ENCODE measurements at places on chromosomes 13 and 19.

GRCh38 chr13:113202912-113203311, 5.6 kb downstream of the PCID2 start:
- DNase-seq, result no peak

DNA sequence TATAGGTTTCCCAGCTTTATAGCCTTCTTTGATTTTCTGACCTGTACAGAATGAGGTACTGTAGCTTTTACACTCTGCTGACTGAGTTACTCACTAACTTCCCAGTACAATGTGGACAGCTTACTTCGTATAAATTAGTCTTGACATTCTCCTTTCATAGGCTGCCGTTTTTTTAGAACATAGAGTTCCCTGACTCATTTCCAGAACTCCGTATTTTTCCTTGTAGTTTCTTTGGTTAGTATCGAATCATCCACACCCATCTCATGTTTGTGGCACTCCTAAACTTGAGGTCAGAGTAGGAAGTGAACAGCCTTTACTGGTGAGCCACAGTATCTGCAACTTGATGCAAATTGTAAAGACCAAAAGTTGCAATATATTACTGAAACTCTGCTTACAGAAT, 303.9 kb downstream of the SLITRK5 start:
- no peak for DNase-seq

DNA sequence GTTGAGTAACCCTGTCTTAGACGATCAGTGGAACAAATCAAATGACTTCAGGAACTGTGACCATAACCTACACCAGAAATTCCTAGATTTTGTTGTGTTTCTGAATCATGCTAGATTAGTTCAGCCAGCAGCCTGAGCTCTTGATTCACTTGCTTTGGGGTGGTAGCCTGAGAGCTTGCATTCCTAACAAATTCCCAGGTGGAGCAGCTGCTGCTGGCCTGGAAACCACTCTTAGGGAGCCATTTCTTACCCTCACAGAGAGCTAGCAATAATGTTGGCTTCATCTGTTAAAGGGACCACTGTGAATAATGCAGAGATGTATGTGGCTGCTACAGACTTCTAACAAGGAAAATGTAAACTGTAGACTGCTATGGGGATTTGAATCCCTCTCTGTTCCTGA, 388.1 kb upstream of the PRR20A start:
- DNase-seq, result no peak

DNA sequence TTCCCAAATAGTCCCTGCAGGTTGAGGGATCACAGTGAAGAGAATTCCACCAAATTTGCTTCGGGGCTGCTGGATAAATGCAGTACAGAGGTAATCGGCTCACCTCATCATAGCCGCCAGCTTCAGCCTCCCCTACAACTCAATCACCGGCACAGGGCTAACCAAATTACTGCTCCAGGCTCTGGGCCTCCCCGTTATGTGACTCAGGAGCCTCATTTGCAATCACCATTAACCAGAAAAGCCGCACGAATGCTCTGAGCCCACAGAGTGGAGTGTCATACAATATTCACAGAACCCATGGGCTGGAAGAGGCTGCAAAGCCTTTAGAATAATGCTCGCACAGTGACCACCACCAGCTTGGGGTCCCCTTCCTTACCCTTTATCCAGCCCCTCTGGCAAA, 4.9 kb downstream of the SIAH3 start:
- no peak for DNase-seq

- DNase-seq, result no peak
These were observed 26.2 kb upstream of the ATP8A2 start for GRCh38 chr13:25345576-25345975.

DNA sequence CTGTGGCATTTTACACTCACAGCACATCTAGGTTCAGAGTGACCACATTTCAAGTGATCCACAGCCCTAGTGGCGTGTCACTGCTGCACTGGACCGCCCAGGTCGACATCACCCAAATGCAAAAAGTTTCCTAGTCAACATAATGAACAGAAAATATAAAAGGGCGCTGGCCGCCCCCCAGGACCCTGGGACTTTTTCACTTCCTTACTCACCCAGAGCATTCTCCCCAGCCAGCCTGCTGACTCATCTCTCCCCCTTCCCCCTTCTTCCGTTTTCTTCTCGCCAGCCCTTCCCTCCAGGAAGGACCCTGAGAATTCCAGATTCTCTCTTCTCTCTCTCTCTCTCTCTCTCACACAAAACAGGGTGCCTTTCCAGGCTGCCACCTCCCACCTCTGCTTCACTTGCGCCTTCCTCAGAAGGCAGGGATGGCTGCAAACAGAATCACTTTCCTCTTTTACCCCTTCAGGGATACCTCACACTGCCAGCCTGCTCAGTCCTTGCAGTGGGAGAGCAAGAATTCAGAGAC, 21.0 kb upstream of the GRWD1 start:
- DNase-seq, result peak; percentile 13

DNA sequence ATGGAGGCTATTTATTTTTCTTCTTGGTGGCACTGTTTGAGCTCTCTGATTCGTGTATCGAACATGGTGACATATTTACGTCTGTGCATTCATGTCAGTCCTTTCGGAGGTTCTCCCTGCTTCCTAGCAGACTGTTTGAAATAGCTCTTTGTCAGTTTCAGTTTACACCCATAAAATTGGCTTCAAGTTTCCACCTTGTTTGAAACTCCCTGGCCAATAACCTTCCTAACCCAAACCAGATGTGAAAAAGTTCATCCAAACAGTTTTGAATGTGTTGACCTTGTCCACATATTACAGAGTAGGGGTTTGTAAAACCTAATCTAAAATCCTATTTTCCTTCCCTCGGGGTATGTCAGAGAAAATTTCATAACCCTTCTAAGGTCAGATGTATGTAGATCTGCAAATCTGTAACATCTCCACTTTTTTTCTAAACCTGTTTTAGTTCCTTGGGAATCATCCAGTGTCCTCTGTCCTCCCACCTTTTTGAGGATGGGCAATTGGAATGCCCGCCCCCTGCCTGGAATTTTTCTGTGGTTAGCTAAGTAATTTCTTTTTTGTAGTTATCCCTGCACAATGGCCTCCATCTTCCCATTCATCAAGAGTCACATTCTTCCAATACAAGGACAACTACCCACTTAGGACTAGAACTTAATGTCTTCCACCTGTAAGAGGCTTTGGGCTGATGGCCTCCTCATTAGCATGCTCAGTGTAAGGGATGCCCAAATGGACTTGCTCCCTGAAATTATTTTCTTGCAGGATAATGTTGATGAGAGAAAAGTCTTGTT, 499.8 kb downstream of the GPC6 start:
- DNase-seq, result peak; percentile 27

DNA sequence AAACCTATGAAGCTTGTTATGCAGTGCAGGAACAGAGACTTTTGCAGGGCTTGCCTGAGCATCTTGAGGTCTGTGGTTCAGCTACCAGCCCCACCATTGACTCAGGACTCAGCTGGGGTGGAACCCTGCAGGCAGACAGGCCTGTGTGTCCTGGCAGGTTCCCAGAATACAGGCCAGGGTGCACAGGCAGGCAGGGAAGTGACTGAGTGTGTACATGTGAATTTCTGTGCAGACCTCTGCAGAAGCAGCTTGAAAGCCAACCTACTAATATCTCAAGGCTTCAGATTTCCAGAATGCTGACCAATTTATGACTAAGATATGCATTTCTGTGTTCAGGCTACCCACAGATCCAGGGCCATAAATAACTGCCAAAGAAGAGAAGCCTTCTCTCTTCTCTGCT, 254.4 kb downstream of the DLEU7 start:
- no peak for DNase-seq

DNA sequence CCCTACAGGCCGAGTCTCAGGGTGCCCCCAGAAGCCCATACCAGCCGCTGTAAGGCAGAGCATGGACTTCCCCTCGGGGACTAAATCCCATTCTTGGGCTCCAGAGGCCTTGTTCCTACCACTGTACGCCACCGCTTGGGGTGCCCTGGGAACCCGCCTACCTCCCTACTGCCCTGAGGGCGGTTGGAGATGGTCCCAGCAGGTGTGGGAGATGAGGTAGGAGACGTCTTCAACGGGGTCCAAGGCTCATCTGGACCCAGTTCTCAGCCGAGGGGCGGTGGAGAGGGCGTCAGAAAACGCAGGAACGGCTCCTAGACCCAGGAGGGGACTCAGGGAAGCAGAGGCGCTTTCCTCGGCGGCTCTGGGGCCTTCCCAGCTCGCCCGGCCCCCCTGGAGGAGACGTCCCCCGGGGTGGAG, 833 bp upstream of the ZIK1 start:
- DNase-seq, result no peak

- DNase-seq, result no peak
These were observed 11.9 kb upstream of the PLAUR start for GRCh38 chr19:43681821-43682220.

DNA sequence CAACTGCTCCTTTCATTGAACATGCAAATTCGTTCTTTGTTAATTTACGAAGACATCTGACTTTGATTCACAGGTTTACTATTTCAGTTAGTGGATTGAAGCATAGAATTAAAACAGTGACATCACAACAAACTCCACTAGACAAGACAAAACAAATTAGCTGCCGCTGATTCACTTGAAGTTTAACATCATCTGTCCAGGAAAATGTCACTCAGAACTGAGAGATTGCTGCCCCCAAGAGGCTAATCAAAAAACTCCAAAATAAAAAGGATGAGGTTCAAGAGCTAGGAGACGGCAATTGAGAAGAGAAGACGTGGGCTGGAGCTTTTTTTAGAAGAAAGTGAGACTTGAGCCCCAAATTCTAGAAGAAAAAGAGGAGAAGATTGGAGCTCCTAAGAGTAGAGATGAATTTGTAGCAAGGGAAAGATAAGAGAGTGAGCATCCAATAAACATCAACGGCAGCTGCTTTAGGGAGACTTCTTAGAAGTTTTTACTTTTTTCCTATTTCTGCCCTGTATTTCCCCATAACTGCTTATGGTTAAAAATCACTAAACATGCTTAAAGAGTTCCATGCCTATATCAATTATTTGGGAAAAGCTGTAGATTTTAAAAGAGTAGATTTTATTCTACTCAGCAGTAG, 40.8 kb upstream of the TPP2 start:
- DNase-seq, result peak; percentile 11

- DNase-seq, result no peak
These were observed 563.7 kb downstream of the EFNB2 start for GRCh38 chr13:105971738-105972137.

GRCh38 chr19:57047743-57048142, 72.0 kb upstream of the USP29 start:
- no peak for DNase-seq

- DNase-seq, result no peak
These were observed 294.2 kb downstream of the PCDH17 start for GRCh38 chr13:57925751-57926150.

DNA sequence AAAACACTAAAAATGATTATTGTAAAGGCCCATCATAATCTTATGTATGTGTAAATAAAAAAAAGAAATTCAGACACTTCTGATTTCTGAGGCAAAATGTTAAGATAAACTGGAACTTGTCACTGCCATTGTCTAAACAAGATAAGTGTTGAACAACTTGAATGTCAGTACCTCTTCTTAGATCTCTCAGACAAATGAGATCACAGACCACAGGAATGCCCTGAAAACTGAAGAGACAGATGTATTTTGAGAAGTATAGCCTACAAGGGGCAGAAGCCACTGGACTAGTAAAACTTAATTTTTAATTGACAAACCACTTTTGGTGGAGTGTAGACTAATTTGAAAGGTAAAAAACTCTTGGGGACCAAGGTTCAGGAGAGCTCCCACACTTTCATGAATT, 375.5 kb upstream of the SLITRK5 start:
- no peak for DNase-seq

- DNase-seq, result no peak
These were observed at the start of gene DGKH for GRCh38 chr13:42048342-42048683. Gene DGKH (plus strand): TSS chr13:42048648. CDS start chr13:42048774, 126 bp downstream.

GRCh38 chr19:50876456-50876855, 3.2 kb downstream of the KLK2 start:
- no peak for DNase-seq

GRCh38 chr13:26605845-26606244, 48.4 kb downstream of the WASF3 start:
- DNase-seq, result peak; percentile 24

GRCh38 chr19:48553676-48554384, 1.9 kb downstream of the SULT2B1 start:
- no peak for DNase-seq

DNA sequence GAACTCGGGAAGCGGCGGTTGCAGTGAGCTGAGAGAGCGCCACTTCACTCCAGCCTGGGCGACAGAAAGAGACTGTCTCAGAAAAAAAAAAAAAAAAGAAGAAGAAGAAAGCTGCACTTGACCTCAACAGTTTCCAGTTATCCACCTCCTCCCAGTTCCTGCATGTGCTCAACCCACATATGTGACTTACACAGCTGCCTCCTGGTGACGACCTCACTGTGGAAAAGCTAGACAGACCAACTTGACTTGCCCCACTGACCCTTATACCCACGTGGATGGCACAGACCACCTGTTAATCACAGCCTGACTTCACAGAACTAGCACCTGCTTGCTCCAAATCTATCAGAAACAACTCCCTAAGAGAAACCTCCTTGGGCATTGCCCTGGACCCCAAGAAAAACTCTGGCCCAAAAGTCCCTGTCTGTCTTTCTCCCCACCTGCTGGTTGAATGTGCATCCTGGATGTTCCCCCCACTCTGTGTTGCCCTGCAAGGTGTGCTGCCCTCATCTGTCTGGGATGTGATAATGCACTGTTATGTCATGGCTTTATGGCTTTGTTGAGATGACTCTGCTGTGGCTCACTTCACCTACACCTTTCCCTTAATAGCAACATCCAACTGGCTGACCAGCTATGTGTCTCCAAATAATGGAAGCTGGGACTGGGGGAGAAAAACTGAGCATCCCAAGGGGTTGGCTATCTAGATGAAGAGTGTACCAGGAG, 2.8 kb downstream of the ZNF20 start:
- DNase-seq, result no peak

DNA sequence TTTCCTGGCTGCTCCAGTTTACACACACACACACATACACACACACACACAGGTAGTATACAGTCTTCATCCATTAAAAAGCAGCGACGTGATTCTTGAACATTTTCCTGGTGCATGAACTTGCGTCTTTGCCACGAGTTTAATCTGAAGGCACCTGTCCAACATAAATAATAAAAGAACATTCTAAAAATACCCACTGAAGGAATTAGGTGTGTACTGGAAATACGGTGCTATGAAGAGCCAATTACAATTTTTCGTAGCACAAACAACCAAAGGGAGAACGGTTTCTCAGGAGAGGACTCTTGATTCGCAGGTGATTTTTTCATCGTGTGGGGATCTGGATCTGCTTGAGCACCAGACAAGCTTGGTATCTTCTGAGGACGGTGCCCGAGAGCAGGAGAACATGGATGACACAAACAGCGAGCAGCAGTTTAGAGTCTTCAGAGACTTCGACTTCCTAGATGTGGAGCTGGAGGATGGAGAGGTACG, 61.2 kb downstream of the ZAR1L start:
- no peak for DNase-seq

Measured in HEK293T (cell line).